Activated CD4-positive, alpha-beta T cell treated with anti-CD3 and anti-CD28 coated beads, Interleukin-2, amount 50 U/mL, for 4 hours (primary cell): ENCODE measurements at places on chromosomes 1 and 21.

- no peak for DNase-seq
These were observed 126.7 kb downstream of the TRABD2B start for GRCh38 chr1:47870480-47870879.

- no peak for DNase-seq
These were observed 24.6 kb downstream of the PRMT6 start for GRCh38 chr1:107081102-107081501.

- no peak for DNase-seq
These were observed 1064.9 kb downstream of the TTLL7 start for GRCh38 chr1:82934074-82934473.

GRCh38 chr1:203871114-203871880, 9.9 kb downstream of the SNRPE start:
- DNase-seq = no peak

DNA sequence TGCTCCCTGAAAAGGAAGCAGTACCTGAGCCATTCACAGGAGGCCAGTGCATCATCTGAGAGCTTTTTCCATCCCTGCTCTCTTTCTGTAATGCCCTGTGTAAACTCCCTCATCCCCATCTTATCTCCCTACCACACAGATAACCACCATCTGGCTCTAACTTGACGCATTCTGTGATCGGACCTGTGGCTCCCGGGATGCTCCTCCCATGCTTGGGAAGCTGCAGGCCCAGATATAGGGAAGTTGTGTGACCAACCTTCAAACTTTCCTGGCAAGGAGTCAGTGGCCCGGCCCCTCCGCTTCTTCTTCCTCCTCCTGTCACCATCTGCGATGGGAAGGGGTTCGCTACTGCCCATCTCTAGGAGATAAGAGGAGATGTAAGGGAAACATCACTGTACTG, 21.1 kb downstream of the MKNK1 start:
- no peak for DNase-seq

- no peak for DNase-seq
These were observed 690 bp downstream of the RRP1 start for GRCh38 chr21:43790010-43790524.

DNA sequence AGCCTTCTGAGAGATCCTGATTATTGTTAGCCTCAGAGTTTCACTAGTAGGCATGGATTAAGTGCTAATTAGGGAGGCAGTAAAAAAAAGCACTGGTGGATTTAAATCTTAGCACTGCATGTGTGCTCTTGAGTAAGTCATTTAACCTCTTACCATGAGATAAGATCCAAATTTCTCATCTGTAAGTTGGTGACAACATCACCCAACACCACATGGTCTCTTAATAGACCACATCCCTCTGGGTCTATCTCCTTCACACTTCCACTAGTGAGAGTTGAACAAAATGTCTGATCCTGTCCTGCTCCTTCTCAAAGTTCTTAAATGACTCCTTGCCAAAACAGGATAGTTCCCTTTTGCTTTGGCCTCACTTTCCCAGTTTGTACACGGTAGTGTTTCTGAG, 29.5 kb upstream of the DMRTA2 start:
- DNase-seq = no peak

- DNase-seq = no peak
These were observed 132.6 kb downstream of the MRPS6 start for GRCh38 chr21:34205811-34206571.

GRCh38 chr1:21559788-21560567, 50.8 kb downstream of the ALPL start:
- DNase-seq = no peak

DNA sequence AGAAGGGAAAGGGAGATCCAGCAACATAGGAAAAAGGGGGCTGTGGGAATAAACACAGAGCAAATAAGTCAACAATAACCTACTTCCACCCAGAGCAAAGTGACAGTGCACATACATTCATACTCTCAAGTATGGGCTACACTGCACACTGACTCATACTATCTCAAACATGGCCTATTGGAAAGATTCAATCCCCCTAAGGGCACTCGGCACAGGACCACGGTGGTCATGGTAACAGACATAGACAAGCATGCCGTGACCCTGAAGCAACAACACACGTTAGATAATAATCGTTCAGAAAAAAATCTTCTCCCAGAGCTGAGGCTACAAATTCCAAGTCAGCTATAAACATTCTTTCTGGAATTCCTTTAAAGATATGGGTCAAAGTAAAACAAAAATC, 16.8 kb upstream of the JAK1 start:
- no peak for DNase-seq

DNA sequence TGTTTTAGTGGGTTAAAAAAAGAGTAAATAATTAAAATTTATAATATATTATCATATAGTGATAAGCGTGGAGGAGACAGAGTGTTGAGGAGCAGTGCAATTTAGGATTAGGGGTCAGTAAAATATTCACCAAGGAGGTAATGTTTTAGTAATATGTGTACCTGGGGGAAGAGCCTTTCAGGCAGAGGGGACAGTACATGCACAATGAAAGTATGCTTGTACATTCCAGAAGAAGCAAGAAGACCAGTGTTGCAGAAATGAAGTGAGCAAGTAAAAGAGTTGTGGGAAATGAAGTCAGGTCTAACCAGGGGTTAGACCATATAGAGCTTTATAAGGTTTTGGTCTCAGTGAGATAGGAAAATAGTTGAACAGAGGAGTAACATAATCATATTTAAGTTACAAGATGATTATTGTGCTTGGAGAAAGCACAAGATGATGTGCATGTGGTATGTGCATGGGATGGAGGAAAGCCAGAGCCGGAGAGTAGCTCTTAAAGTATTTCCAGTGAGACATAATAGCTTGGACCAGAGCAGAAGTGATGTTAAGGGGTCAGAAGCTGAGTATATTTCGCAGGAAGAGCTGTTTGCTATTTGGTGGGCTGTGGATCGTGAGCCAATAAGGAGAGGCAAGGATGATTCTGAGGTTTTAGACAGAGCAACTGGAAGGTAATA, 44.8 kb downstream of the SNX7 start:
- no peak for DNase-seq

DNA sequence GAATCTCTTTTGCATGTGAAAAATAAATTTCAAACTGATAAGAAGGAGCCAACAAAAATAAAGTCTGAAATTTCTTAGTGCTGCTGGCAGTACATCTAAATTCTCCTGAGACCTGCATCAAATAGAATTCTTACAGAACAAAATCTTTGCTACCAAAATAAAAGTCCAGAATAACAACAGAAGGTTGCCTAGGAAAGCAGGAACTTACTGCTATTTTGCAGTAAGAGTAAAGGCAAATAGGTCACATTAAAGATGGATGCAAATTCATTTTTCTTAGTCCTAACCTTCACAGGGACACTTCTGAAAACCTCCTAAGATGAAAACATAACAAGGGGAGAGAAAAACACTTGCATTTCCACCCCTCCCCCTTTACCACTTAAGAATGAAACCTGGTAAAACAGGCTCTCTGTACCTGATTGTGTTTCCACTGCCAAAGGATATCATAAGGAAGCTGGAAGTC, 59.0 kb downstream of the RUSC1 start:
- DNase-seq = no peak

GRCh38 chr1:204633665-204634064, 51.9 kb downstream of the LRRN2 start:
- no peak for DNase-seq

DNA sequence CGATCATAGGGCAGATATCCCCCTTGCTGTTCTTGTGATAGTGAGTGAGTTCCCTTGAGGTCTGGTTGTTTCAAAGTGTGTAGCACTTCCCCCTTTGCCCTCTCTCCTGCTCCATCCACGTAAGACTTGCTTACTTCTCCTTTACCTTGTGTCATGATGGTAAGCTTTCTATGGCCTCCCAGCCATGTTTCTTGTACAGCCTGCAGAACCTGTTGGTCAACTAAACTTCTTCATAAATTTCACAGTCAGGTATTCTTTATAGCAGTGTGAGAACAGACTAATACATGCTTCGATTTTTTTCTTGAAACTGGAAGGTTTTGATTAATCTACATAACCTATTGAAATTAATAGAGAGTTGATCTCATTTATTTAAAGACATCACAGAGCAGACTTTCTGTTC, 302.5 kb upstream of the PBX1 start:
- no peak for DNase-seq

DNA sequence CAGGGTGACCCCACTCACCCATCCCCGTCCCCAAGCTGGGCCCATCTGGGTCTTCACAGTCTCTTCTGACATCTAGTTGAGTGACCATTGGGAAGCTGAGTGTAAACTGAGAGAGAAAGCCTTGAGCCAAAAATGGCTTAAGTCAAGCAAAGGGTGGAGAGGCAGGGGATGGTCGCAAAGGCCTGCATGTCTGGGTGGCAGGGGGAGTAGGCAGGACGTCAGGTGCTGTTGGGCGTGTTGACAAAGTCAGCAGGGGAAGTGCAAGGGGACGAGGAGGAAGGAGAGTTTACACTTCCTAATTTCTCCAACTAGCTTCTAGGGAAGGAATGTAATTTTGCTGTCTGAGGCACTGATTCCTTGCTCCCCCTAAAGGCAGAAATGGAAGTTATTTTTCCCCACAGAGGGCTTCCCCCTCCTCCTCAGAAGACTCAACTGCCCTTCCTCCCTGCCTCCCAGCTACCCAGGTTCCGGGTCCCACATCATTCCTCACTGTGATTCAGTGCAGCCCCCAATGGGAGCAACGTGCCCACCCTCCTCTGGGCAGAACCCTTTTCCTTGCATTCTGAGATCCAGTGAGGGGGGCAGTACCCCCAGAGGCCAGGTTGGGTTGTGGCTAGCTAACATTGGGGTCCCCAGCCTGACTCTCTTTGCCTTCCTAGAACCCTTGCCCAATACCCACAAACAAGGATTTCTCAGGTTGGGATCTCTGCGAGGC, 1.2 kb upstream of the ADORA1 start:
- no peak for DNase-seq

- no peak for DNase-seq
These were observed 28.9 kb downstream of the S100A6 start for GRCh38 chr1:153506831-153507413.
